ENCODE measurements at places on chromosomes 12 and 14.

DNA sequence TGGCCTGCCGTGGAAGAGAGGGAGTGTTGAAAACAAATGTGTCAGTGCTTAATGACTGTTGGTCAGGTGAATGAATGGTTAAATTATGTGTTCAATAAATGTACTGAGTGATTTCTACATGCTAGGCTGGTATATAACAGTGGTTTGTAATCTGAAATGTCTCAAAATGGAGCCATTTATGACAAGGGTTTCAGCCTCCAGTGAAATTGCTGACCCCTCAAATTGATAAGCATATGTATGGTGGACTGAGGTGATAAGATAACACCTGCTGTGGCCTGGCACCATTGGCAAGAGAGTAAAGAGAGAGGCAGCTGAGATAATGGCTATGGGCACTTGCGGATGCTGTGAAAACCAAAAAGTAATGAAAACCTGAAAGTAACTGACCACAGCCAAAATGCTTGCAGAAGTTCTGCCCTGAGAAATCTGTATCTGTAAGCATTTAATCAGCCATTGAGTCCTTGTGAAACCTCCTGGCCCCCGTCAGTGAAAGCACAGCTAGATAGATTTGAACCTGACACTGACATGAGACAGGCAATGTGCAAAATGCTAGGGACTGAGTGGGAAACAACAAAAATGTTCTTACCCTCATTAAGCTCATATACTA is 1.4 kb upstream of the BCAT1 start:
- DNase-seq: no peak
- H3K4me1 ChIP-seq: peaks cover 31% of the 10 kb centered on the region
- H3K36me3 ChIP-seq: peaks cover 5% of the 10 kb centered on the region

DNA sequence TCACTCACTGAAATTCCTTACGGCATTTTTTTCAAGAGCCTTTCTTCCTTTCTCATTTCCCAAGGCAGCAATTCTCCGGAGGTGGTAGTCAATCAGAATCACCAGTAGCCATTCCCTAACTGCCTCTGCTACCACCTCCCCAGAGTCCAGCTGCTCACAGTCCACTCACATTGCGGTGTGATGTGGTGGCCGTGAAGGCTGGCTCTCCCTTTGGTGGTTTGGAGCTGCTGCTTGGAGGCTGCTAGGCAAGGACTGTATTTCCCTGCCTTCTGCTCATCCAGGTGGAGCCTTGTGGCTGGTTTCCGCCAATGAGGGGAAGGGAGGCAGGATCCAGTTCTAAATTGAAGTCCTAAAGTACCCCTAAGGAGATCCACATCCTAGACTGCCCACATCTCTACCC is 222.0 kb downstream of the ANO2 start:
- H3K27me3 ChIP-seq: peaks cover 16% of the 10 kb centered on the region
- H3K4me3 ChIP-seq: no peak overlapping the region
- H3K36me3 ChIP-seq: no peaks in the 10 kb centered on the region
- no peaks in the 10 kb centered on the region for H3K4me1 ChIP-seq
- H3K27ac ChIP-seq: no peak overlapping the region
- DNase-seq: no peak

- DNase-seq: no peak
- H3K27ac ChIP-seq: no peak overlapping the region
- H3K4me1 ChIP-seq: no peaks in the 10 kb centered on the region
Measured at GRCh38 chr12:57816001-57816854, 2.3 kb downstream of the AVIL start.

- H3K4me3 ChIP-seq: no peak overlapping the region
- H3K27me3 ChIP-seq: no peaks in the 10 kb centered on the region
- no peaks in the 10 kb centered on the region for H3K4me1 ChIP-seq
- no peak for DNase-seq
- no peak overlapping the region for H3K27ac ChIP-seq
Measured at GRCh38 chr12:65454115-65454787, 175.8 kb downstream of the MSRB3 start.

All from activated CD8-positive, alpha-beta memory T cell treated with anti-CD3 and anti-CD28 coated beads, Interleukin-2, amount 10 ng/mL, durations not matched to agents 7 days and 5 days (primary cell).